Ammon's horn (tissue), 1 donor: ENCODE measurements at places on chromosomes 12 and 14.
A peak's percentile ranks its signal among the peaks of the same experiment; 100 is the strongest.

DNA sequence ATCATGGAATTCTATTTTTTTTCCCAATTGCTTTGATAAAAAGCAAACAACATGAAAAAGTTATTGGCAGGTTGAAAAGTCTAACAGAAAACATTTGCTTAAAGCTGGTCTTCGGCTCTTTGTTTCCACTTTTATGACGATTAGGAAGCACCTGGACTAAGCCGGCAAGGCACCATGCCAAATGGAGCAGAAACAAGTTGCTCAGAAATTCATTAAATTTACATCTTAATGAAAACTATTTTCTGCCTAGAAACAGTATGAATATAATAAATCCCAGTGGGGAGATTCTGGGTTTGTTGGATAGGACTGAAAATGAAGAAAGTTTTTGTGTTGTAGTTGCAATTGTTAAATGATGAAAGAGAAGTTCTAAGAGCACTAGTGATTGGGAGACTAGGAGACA lies 51.4 kb upstream of the OR9K2 start:
- no peak for DNase-seq

- DNase-seq = peak; percentile 75
Measured at GRCh38 chr12:124359671-124360581, 65.0 kb downstream of the RFLNA start.

- DNase-seq = no peak
Measured at GRCh38 chr14:104659764-104660523, 29.5 kb upstream of the INF2 start.

DNA sequence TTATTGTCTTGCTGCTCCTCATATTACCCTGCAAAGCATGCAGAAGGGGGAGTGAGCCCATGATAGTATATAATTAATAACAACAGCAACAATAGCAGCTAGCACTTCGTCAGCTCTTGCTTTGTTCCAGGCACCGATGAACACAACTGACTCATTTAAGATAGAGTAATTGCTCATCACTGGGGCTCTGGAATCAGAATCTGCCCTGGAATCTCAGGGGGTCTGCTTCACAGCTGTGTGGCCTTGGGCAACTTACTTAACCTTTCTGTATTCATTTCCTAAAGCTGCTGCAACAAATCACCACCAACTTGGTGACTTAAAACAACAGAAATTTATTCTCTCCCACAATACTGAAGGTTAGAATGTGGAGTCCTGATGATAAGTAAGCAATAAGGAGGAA lies 55.0 kb upstream of the PSMC1 start:
- no peak for DNase-seq

GRCh38 chr14:74937171-74937570 lies 14.1 kb upstream of the RPS6KL1 start:
- DNase-seq = no peak

DNA sequence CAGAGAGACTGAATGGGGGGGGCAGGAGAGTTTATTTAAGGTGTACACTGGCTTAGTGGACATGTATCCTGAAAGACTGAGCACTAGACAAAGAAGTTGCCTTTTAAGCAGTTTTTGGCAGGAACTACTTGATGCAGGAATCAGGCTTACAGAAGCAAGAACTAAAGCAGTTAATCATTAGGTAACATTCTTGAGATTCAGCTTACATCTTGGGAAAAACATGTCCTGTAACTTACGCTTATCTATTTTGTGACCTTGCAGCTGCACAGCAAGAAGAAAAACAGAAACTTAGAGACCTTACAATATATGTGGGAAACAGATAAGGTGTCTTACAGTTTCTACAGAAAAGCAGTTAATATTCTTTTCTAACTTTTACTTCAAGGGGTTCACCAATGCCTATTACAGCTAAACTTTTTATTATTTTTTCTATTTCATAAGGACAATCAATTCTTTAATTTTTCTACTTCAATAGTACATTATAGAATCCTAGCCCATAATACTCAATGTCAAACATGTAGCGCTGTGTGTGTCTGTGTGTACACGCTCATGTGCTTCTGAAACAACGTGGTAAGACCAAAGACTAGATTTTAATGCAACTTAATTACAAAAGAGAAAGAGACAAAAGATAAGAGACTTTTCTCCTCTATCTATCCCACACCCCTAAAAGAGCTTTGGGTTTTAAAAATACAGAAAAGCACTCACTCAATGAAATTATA lies 276.9 kb downstream of the PRKD1 start:
- DNase-seq = no peak
